NAMALWA (cell line): ENCODE measurements at places on chromosomes 3 and 15.

DNA sequence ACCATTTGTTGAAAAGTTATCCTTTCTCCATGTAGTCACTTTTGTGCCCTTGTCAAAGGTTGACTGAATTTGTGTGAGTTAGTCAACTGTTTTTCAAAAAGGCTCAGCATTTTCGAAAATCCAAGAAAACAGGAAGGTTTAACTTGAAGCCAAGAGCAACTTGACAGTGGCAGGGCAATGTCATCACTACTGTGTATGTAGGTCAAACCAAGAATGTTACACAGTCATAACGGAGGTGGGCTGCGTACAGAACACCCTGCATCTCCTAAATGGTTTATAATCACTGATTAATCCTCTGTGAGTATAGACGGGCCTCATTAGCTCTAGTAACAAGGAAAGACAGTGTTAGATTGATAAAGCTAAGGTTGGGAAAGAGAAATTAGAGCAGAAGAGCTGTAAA is 1064.9 kb downstream of the FHIT start:
- no peak for DNase-seq

- DNase-seq: no peak
Measured at GRCh38 chr3:192916371-192917027, 1.2 kb downstream of the MB21D2 start.

GRCh38 chr3:103002425-103003176 is 567.8 kb downstream of the ZPLD1 start:
- peak; percentile 57 for DNase-seq

DNA sequence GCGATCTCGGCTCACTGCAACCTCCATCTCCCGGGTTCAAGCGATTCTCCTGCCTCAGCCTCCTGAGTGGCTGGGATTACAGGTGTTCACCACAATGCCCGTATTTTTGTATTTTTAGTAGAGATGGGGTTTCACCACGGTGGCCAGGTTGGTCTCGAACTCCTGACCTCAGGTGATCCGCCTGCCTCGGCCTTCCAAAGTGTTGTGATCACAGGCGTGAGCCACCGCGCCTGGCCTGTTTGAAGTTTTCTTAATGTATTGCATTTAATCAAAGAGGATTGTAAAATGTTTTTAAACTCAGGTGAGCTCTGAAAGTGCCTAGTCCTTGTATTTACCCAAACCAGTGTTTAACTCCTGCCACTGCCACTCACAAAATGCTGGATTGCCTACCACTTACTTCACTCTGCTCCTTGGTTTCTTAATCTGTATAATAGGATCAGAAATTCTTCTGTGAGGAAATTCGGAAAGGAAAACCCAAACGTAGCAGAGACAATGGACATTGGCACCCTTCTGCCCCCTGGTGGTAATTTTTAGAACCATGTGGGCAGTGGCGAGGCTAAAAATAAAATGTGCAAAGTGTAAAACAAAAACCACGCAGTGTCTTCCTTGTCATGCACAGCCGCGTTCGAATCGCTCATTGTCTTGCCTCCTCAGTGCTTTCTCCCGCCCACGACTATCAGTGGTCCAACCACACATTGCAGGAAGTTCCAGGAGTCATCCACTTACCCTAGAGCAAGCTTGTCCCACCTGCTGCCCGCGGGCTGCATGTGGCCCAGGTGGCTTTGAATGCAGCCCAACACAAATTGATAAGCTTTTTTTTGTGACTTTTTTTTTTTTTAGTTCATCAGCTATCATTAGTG is 27.3 kb downstream of the CEP19 start:
- peak; percentile 84 for DNase-seq

GRCh38 chr3:149489060-149489690 is 14.7 kb downstream of the TM4SF4 start:
- peak; percentile 59 for DNase-seq

- no peak for DNase-seq
Measured at GRCh38 chr3:126109146-126109879, 25.4 kb upstream of the SLC41A3 start.

GRCh38 chr3:25633919-25634318 is 30.8 kb downstream of the TOP2B start:
- no peak for DNase-seq

DNA sequence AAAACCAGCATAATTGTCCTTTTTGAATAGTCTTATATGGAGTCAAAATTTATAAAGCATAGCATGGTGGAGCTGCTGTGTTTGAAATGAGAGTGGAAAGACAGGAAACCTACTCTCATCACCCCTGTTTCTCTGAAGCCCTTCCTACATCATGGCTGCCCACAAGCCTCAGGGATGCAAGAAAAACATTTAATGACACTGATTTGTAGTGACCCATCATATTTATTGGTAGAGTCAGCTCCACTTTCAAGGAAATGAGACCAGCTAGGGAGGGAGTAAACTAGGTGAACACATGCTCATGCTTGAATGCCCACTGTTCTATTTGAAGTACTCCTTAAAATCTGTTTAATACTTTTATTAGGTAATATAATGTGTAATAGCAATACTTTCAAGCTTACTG is 494.3 kb upstream of the KCNMB2 start:
- no peak for DNase-seq

GRCh38 chr15:66898656-66899386 is 166.6 kb upstream of the SMAD3 start:
- DNase-seq: no peak

DNA sequence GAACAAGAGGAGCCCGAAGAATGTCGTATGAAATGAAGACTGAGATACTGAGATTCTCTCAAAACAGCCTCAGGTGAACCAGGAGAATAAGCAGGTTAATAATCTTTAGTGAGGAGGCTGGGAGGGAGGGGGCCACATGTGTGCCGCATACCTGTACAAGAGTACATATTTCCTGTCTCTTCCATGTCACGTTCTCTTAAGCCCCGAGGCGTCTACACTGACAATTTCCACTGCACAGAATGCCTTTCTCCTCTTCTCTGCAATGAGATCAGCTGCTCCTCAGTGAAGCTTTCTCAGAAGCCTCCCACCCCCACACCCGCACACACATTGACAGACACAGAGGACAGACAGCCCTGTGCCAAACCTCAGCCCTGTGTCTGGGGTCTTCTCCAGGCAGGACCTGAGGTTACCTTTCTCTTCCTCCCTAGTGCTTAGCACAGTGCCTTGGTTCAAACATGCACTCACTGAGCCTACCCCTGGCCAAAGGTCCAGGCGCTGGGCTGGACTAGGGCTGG is 55.4 kb downstream of the PDZRN3 start:
- no peak for DNase-seq

DNA sequence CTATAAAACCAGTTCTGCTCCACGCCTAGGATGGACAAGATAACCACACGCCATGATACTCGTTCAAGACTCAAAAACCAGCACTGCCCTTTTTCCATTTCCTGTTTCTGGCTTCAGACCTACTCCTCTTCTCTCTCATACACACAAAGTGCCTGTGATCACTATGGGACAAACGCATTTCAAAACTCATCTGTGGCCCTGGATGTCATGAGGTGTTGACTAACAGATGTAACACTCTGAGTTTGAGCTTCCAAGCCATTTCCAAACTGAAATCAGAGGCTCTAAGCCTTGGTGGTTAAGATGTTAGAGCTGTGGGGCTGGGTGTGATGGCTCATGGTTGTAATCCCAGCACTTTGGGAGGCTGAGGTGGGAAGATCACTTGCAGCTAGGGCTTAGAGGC is 55.7 kb upstream of the LMOD3 start:
- DNase-seq: no peak

DNA sequence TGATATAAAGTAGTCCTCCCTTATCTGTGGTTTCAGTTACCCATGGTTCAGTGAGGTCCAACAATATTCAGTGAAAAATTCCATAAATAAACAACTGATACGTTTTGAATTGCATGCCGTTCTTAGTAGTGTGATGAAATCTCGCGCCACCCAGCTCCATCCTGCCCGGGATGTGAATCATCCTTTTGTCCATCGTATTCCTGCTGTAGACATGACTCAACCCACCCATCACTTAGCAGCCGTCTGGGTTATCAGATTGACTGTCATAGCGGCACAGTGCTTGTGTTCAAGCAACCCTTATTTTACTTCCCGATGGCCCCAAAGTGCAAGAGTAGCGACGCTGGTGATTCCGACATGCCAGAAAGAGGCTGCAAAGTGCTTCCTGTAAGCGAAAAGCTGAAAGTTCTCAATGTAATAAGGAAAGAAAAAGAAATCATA is 48.0 kb upstream of the MEX3B start:
- DNase-seq: no peak

GRCh38 chr3:76044601-76045600 is 259.6 kb upstream of the ZNF717 start:
- peak; percentile 28 for DNase-seq

DNA sequence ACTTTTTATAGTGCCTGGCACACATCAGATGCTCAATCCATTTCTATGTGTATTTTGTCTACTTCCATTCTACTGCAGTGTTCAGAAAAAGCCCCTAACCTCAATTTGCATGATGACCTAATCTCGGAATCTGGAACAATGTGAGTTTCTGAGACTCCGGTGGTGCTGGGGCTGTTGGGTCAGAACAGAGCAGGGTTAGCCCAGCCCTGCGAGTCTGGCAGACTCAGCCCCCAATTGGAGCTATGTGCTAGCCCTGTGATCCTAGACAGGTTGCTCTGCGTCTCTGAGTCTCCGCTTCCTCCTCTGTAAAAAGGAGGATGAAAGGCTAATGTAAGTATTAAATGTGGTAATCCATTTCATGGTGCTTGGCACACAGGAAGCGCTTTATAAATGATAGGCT is 95.0 kb upstream of the ICE2 start:
- DNase-seq: no peak

- DNase-seq: no peak
Measured at GRCh38 chr3:52021489-52022268, 26.0 kb upstream of the RPL29 start.

- no peak for DNase-seq
Measured at GRCh38 chr15:89984421-89985010, 16.6 kb upstream of the ZNF710 start.

- DNase-seq: no peak
Measured at GRCh38 chr15:99250494-99250856, 806 bp upstream of the LRRC28 start.

DNA sequence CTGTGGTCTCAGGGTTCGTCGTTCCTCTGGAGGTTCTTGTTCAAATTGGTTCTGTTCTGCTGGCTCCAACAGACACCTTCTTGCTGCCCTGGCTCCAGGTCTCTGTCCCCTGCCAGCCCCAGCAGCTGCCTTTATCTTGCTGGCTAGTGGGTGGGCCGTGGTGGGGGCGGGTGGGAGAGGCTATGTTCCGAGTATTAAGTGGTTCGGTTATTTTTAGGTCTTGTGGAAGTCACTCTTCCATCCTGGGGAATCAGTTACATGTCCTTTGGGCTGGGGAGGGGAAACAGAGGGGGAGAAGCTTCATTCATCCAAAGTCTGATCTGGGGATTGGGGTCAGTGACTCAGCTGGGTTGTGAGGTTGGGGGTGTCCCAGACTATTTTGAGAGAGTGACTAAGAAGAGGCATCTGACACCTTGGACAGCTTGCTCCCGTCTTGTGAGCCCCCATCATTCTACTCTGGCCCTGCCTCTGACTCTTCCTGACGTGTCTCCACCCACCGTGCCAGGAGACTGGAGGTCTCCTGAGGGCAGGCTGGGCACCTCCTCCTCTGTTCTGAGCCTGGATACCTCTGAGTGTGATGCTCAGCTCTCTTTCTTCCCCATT is at the start of gene XIRP1:
Gene XIRP1 (minus strand): TSS at position 106 of the 603 bp plus-strand sequence. CDS start 3,150 bp downstream, outside the sequence.
- no peak for DNase-seq

DNA sequence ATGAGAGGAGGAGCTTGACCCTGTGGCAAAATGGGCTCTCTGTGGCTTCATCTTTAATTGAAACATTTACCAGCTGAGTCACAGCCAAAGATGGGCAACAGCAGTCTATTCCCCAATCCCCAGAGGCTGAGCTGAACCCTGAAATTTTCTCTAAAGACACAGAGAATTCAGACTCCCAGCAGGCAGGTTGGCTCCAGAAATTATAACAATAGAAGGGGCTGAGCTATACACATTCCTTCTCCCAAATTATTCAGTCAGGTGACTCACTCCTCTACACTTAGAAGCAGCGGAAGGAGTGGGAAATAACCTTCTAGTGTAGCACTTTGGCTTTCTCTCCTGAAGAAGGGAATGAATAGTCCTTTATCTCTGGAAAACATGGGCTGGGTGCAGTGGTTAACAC is 264.3 kb upstream of the ARHGEF26 start:
- no peak for DNase-seq

- DNase-seq: no peak
Measured at GRCh38 chr3:339351-339750, 142.8 kb downstream of the CHL1 start.

DNA sequence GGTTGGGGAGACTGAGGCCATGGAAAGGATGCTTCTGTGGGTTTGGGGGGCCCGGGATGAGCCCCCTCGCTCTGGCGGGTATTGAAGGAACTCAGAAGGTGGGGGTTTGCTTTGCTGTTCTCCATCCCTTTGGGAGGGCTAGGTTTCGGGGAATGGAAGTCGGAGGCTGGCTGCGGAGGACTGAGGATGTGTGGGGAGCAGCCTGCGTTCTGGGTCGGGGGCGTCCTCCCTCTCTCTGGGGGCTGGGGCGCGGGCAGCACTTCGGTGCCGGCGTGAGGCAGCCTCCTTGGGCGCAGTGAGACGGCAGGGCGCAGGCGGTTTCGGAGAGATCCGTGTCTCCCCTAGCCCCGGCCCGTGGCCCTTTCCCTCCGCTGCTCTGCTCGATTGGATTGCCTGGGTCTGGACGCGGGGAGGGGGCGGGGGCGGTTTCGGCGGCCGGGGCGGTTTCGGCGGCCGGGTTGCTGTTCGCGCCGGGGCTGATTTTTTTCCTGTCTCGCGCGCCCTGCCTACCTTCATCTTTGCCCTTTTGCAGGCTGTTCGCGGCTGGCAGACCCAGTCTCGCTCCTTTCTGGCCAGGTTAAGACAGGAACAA is 1.4 kb downstream of the PTPRG start:
- DNase-seq: no peak

DNA sequence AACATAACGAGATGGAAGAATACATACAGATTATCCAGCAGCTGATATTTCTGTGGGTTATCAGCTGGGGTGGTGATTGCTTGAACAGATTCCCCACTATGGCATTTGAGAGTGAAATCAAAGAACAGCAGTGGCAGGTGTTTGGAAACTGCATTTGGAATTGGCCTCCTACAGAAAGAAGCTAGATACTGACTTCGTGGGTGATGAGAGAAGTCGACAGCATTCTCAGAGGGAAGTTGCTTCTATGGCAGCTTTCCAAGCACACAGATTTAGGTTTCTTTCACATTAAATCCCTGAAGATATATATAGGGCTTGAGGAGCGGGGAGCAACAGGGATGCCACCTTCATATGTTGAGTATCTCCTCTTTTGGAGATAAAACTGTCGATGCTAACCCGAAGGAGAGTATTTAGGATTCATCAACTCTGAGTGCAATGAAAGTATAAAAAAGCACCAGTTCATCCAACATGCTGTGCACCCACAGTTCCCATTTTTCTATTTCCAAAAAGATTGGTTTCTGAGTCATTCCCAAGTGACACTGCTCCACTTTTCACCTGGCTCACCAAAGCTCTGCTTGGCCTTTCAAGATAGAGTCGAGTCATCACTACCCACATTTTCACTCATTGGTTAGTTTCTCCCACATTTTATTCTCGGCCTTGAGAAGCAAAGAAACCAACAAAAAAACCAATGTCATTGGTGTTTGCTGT is 579.8 kb upstream of the SUCLG2 start:
- no peak for DNase-seq

DNA sequence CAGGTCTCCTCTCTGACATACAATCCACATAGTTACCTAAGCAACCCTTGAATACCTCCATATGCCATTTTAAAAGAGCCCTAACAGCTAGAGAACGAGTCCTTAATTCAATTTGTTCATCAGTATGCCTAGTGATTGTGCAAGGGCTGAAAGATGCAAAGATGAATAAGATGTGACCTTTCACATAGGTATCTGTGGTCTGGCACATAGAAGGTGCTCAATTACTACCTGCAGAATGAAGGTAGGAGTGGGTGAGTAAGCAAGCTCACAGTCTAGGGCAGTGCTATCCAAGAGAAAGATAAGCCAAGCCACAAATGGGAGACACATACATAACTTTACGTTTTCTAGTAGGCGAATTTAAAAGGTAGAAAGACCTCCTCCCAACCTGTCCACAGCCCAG is 157.9 kb downstream of the OSBPL10 start:
- no peak for DNase-seq
